Psoas muscle (tissue), 8 donors: ENCODE measurements at places on chromosomes 3 and 15. TPM values are rescaled to one million over a fixed set of nuclear protein-coding genes. Genes with fewer than 3 reads are reported as not detected.

Gene GOLGA6L4
- total RNA-seq = 0.81 TPM

- DNase-seq = no peak
Measured at GRCh38 chr3:61354604-61355003, 103.4 kb upstream of the FHIT start.

GRCh38 chr3:141241616-141242376 lies 10.2 kb downstream of the PXYLP1 start:
- DNase-seq = peak; percentile 50

- DNase-seq = no peak
Measured at GRCh38 chr15:65450556-65450955, 27.8 kb upstream of the IGDCC4 start.

Gene FMN1
- 2.2 TPM for total RNA-seq

Gene SLC28A2
- total RNA-seq = not detected

Gene SERINC4
- total RNA-seq = 0.30 TPM

DNA sequence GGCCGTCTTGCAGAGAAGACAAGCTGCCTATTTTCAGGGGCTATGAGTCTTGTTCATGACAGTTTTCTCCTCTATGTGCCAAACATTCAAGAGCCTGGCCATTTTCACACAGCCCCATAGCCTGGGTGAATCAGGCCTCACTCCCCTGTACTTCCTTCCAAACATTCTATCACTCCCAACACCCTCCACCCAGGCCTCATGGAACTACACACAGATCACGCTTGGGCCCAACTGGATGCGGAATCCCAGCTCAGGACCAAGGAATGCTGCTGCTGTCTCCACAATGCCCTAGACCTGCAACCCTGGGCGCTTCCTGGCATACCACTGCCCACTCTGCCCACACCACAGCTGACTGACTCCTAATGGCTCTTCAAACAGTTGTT lies 39.4 kb upstream of the PCSK6 start:
- no peak for DNase-seq
